ENCODE measurements at places on chromosomes 3 and 15.

GRCh38 chr15:40456299-40456712, 14.5 kb upstream of the CHST14 start:
- no peak for DNase-seq

- DNase-seq, result no peak
Observed at GRCh38 chr15:85302271-85302670, 78.1 kb upstream of the AKAP13 start.

DNA sequence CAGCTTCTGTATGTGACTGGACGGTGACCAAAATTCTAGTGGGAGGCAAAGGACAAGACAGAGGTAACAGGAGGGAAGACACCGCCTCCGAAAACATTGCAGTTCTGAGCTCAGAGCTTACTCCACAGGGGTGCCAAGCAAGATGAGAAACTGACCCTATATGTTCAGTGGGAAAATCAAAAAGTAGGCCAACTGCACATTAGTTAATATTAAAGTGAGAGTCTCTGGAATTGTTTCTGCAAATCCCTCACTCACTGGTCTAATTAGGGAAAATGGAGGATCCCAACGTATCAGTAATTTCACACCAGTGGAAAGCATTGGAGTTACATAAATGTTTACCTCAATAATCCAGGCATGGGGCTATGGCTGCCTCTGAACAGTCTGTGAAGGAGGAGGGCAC, 313.3 kb upstream of the KCNH8 start:
- no peak for DNase-seq

GRCh38 chr3:140265302-140265701, 330.3 kb downstream of the CLSTN2 start:
- no peak for DNase-seq

DNA sequence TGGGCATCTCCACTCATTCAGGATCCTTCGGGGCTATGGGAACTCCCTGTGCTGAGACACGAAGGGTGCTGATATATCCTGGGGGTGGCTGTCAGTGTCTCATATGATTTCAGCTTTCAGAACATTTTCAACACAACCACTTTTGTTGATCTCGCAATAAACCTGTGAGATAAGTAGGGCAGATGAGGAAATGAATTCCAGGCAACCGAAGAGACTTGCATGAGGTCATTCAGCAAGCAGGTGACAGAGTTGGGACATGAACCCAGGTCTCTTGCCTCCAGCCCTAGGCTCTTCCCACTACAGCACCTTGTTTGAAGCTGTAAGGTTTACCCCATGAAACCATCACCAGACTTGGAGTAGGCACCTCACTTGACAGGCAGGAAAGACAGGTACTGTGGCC, 16.6 kb downstream of the DUOX1 start:
- DNase-seq, result no peak

- no peak for DNase-seq
Observed at GRCh38 chr3:31911643-31912042, 69.4 kb downstream of the OSBPL10 start.

DNA sequence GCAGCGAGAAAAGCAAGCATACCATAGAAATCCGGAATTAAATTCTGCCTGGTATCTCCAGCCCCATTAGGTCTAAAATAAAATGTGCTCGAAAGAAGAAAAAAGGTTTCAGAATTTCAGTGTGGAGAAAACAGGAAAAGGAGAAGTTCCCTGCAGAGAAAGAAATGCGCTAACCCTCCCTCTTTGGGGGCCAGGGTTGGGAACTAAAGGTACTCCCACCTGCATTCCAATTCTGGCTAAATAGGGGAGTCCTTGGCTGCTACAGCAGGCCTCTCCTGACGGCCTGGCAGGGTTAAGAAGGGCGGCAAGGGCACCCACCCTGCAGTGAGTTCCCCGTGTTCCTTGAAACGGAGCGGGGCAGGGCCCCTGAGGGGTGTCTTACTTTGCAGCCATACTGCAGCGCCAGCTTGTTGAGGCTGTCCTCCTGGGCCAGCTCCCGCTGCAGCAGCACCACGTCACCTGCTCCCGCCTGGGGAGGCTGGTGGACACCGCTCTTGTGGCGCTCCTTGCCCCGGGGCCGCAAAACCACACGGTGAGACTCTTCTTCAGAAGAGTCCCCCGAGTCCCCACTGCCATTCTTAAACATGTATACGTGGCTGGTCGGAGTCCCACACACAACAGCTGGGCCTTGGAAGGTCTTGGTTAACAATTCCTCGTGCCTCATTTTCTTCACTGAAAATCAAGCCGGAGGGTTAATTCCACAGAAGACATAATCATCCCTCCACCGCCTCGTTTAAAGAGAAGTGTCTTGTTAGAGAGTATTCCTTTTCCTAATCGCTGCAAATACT, 1.7 kb downstream of the LYSMD4 start:
- no peak for DNase-seq

DNA sequence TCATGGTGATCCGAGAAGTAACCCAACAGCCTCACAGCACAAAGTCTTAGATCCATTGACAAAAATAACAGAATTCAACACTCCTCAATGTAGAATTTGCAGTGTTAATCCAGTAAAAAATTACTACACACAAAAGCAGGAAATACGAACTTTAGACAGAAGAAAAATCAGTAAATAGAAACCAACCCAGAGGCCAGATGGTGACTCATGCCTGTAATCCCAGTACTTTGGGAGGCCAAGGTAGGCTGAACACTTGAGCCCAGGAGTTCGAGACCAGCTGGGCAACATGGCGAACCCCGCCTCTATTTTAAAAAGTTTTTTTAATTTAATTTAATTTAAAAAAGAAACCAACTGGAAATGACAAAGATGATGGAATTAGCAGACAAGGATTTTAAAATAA, 36.1 kb downstream of the SELENOT start:
- DNase-seq, result no peak

DNA sequence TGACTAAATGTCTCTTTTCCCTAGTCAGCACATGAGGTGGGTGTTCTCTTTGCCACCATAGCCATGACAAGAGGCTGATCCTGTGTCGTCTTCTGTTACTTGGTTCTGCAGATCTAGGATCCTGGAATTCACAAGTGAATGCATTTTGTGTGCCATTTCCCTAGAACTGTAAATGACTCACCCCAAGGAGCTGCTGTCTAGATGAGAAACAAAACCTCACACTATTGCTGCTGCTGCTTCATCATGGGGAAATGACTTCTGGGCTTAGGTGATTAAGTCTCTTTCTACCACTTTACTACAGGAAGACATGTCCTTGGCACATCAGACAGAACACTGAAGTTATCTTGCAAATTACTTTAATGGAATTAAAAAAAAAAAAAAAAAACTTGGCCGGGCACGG, 54.9 kb downstream of the SLCO3A1 start:
- no peak for DNase-seq

DNA sequence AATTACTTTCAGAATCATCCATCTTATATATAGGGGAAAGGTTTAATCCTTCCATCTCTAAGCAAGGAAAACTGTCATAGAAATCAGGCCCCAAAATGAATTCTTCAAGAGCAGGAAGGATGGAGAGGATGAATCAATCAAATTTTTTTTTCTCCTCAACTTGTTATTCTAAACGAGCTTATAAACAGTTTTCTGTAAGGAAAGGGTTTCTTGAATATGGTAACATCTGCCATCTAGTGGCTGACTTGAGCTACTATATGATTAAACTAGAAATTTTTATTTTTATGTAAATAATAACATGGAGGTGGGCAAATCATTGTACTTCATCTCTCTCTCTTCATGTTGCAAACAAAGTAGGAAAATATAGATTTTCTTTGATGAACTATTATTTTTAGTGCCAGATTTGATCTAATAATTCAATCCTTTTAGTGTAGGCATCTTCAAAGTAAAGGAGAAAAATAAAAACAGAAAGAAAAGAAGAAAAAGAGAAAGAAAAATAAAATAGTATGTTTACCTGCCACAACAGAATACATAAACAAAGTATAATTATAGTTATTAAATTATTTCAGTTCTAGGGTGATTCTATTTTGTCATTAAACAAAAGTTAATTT, 146.6 kb downstream of the SERPINI1 start:
- DNase-seq, result no peak

- no peak for DNase-seq
Observed at GRCh38 chr15:66764072-66764786, 62.2 kb downstream of the SMAD6 start.

- DNase-seq, result no peak
Observed at GRCh38 chr3:69930564-69930963, 69.0 kb upstream of the SAMMSON start.

DNA sequence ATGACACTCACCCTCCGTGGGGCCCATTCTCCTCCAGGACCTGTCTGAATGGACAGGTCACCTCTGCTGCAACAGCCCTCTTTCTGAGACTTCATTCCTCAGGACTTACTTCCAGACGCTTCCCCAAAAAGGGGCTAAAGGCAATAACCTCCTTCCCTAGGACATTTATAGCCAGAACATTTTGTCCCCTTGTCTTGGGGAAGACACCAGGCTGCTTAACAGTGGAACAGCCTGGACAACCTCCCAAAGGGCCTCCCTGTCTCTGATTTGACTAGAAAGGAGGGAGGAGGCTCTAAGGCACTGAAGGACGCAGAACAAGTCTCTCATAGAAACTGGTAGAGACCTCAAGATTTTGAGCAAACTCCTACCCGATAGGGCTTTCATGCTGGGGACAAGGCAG, 32.7 kb downstream of the ADCY5 start:
- DNase-seq, result no peak

GRCh38 chr15:39227001-39227400, 353.9 kb upstream of the THBS1 start:
- DNase-seq, result no peak

DNA sequence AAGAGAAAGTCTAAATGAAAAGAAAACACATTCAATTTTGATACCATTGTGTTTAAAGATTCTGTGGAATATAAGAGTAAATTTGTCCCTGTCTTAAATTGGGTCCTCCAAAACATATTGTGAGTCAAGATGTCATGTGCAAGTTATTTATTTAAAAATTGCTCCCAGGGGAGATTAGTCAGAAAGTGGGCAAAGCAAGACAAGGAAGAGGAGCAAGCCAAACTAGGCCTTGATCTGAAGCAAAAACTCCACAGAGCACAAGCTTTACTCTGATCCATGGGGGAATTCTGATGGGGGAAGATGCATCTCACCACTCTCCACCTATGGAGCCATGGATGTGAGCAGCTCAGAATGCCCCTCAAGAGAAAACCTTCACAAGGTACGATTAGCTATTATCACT, 342.8 kb upstream of the IL12A start:
- DNase-seq, result no peak

GRCh38 chr3:72844436-72844993, 3.7 kb downstream of the SHQ1 start:
- no peak for DNase-seq

GRCh38 chr15:42106288-42106687, 11.9 kb upstream of the PLA2G4D start:
- no peak for DNase-seq

- DNase-seq, result no peak
Observed at GRCh38 chr3:173700336-173700735, 302.8 kb downstream of the NLGN1 start.

GRCh38 chr3:37661615-37662306, 199.9 kb upstream of the CTDSPL start:
- no peak for DNase-seq

DNA sequence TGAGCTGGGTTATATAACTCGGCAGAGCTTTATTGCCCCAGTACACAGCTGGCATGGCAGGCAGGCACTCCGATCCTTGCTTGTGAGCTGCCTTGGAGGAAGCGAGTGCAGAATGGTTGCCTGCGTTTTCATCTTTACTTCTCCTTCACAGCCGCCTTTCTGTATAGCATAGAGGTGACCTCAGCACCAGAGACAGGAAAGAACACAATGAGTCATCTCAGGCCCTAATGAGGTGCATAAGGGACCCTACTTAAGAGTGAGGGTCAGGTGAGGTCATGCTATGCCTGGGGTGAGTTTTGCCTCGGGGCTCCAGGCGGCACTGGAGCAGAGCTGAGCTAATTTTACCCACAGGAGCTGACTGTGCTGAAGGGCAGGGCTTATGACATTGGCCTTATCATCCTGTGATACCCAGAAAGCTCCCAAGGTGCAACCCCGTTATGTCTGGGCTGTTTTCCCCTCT, 43.5 kb downstream of the LPP start:
- no peak for DNase-seq

GRCh38 chr15:90623854-90624253, 93.3 kb upstream of the BLM start:
- no peak for DNase-seq

- no peak for DNase-seq
Observed at GRCh38 chr3:139937674-139938279, 2.8 kb downstream of the CLSTN2 start.

DNA sequence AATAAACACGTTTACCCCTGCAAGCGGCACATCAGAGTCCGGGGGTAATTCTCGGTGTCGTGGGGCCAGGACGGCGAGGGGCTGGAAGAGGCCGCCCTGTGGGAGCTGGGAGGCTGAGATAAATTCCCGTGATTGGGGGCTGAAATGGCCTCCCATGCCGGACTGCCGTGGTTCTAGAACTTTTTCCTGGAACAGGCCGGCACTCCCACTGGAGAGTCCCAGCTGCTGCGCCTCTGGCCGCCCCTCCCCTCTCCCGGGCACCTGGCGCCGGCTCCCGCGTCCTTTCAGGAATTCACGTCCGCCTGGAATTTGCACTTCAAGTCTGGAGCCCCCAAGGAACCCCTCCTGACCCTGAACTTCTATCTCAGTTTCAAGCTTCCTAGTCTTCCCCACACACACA, 10.8 kb upstream of the LRRC2 start:
- DNase-seq, result no peak

- DNase-seq, result no peak
Observed at GRCh38 chr3:62918131-62918530, 42.9 kb upstream of the CADPS start.

DNA sequence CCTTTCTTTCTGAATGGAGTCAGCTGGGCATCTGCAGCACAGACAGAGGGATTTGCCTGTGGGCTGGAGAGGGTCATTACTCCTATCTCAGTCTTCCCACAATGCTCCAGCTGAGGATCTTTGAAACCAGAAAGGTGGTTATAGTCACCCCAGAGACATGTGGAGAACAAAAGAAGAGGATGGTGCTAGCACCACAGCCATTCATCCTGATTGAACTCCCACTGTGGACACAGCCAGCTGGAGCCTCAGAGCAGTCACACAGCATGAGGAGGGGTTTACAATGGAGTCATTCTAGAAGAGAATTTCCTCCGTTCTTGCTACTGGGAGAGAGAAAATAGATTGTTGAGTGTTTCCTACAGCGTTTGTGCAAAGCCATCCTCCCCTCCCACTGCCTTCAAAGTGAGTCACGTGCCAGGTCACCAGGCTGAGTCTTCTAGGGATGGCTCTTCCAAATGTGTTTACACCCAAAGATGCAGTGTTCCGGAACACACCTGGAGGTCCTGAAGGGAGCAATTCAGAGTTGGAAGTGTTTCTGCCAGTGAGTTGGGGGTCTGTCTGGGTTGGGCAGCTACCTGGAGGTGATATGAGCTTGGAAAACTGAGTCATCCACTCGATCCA, 18.9 kb upstream of the GREM1 start:
- no peak for DNase-seq
